ENCODE measurements at places on chromosomes 3 and 15. TPM values are rescaled to one million over a fixed set of nuclear protein-coding genes. Genes with fewer than 3 reads are reported as not detected.

CFAP161 gene
- polyA plus RNA-seq: 0.19 TPM

SNAPC5 gene
- polyA plus RNA-seq: 46.1 TPM

DNA sequence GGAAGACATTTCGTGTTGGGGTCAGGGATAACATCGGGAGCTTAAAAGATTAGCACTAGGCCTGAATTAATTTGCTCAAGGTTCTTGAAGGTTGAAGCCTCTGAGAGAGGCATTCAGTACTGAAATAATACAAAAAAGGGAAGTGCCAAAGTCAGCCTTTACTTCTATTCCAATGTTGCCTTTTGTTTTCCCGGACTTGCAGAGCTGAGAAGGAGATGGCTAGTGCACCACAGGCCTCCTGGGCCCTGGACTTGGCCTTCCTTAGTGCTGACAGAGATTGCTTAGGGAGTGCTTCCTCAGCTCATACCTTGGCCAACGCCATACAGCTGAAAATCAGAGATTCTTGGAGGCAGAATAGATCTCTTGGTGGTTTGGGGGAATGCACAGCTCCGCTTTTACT is 333.6 kb upstream of the TBL1XR1 start:
- no peak for DNase-seq

DNA sequence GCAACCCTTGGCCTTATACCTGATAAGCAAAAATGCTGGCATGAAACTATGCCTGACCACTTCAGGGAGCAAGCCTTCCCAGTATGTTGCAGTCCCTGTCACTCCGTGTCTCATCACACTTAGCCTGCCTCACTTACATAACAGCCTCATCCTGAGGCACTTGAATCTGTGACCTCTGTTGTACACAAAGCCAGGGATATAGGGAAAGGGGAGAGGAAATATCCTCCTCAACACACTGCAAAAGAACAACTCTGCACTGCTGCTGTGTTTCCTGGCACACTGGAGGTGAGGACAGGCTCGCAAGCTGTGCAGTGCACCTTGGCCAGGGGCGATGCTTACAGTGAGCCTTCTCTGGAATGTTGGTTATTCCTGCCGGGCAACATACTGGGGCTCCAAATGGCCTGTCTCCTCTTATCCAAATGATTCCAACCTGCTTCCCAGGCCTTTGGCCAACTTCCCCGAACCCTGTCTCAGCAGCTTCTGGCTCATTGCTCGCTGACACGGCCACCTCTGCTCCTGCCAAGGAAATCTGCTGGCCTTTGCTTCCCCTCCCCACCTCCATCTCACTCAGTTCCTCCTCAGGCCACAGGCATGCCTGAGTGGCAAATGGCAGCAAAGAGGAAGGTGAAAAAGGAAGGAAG is 109.2 kb downstream of the CD47 start:
- DNase-seq: no peak

DNA sequence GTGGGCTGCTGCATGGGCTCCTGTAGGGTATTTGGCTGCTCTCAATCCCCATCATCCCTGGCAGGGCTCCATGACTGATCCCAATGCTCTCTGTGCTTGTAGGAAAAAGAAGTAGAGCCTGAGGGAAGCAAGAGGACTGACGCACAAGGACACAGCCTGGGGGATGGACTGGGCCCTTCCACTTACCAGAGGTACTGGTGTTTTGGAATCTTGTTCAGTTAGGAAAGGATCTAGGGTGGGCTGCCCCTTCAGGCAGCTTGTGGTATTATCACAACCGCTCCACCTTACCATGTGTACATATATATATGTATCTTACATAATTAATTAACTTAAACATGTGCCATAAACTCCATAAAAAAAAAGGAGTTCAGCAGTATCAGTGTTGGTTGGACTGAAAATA is 1.3 kb downstream of the SLC28A2 start:
- DNase-seq: no peak

ACTRT3 gene
- 4.1 TPM for polyA plus RNA-seq

DNA sequence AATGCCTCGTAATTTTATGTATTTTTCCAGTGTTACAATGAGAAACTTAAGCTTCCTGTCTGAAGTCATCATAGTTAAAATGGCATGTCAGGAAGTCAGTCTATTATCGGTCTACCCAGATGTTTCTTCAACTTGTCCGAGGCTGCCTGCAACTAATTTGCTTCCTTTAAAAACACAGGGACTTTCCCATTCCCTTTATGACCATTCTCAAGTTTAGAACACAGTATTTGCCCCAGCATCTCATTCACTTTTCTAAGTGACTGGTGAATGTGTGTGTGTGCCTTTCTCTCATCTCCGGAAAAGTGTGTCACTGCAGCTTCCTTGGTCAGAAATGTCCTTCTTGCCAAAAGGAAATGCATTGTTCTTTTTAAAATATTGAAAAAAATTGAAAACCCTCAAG is 466.6 kb downstream of the RAP2B start:
- DNase-seq: no peak

DNA sequence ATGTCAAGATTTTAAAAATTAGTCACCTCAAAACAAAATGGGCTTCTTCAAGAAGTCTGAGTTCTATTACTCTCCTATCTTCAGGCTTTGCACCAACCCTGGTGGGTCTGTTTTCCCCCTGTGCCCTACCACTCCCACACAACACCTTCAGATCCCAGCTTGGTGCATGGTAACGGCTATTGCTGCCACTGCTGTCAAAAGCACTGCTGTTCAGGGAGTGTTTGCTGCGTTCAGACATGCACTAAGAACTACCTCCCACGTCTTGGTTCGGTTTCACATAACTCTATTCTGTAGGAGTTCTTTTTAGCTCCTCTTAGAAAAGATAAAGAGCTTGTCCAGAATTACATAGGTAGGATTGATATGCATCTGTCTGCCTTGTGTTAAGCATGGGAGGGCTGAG is 799.2 kb downstream of the NR2F2 start:
- DNase-seq: no peak

GRCh38 chr15:37837276-37837675 is 97.2 kb upstream of the TMCO5A start:
- no peak for DNase-seq

DNA sequence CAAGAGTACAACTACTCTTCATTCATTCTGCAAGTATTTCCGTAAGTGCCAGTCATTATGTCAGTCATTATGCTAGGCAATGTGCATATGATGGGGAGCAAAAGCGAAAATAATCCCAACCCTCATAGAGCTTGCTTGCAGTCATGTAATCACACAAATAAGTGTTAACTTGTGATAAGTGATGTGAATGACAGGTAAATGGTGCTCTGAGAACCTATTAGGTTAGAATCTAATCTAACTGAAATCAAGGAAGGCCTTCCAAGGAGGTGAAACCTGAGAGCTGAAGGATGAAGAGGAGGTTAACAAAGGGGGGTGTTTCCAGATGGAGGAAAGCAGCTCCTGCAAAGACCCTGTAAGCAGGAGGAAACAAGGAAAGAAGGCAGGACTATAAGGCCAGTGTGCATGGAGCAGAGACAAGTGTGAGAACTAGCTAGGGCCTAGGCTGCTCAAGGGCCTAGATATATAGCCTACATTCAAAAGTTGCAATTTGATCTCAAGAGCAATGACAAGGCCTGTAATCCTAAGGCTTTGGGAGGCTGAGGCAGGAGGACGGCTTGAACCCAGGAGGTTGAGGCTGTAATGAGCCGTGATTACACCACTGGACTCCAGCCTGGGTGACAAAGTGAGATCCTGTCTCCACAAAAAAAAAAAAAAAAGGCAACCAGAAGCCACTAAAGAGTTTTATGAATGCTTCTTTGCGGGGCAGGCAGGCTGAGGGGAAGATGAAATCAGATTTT is 5.3 kb downstream of the PTPN9 start:
- no peak for DNase-seq

- DNase-seq: no peak
Observed at GRCh38 chr15:94607176-94607654, 375.9 kb downstream of the MCTP2 start.

HTR3E gene
- polyA plus RNA-seq: not detected

IMPG2 gene
- 0.41 TPM for polyA plus RNA-seq

GRCh38 chr3:14423197-14423743 is 20.9 kb downstream of the SLC6A6 start:
- no peak for DNase-seq

DNA sequence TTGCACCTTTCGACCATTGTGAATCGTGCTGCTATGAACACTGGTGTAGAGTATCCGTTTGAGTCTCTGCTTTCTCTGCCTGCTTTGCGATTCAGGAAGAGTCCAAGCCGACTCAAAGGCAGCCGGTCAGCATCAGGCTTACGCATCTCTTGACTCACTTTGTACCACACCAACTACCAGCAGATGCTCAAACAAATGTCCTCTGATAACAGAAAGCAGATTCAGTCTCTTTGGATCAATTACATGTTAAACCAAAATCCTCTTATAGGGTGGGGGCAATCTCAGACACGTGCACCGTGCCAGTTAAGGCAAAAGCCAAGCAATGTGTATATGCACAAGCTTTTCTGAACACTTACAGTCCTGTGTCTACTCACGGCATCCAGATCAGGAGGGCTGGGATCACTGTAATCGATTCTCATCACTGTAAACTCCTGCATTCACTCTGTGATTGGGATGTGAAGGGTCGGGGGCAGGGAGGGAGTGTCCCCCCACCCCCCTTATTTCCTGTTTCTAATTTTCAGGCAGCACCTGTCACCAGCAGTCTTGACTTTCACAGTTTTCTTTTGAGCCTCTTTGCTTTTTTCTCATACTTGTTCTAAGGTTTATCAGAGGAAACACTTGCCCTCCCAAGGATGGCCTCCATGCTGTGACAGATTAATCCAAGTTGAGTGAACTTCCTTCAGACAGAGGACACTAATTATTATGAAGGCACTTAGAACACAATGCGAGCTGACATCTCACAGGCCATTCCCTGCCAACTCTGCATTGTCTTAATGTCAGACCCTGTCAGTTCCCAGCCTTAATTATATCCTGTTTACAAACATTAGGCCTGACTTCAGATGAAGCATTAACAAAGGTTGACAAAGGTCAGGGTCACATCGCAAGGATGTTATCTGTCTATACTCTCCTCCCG is 153.5 kb downstream of the MECOM start:
- no peak for DNase-seq

CAND2 gene
- 10.1 TPM for polyA plus RNA-seq

GRCh38 chr3:94076055-94076454 is 13.2 kb downstream of the NSUN3 start:
- no peak for DNase-seq

DNA sequence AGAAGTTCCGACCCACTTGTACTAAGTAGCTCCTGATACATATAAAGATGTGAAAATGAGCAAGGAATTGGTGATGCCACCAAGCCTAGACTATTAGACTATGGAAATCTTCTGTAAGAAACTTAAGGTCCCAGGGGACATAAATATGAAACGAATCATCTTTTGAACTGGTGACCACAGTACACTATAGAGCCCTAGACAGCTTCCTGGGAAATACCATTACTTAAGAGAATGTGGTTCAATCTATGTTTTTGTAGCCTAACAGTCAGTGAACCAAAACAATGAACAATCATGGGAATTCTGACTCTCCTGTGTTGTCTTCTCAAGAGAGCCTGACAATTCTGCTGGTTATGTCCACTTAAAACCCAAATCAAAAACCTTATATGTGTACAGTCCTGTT is 191.6 kb downstream of the GREM1 start:
- DNase-seq: no peak

GRCh38 chr15:59741274-59741906 is 52.3 kb upstream of the BNIP2 start:
- no peak for DNase-seq

CSPG5 gene
- polyA plus RNA-seq: 1.1 TPM

GRCh38 chr3:112557976-112558375 is 3.8 kb downstream of the ATG3 start:
- DNase-seq: no peak

DNA sequence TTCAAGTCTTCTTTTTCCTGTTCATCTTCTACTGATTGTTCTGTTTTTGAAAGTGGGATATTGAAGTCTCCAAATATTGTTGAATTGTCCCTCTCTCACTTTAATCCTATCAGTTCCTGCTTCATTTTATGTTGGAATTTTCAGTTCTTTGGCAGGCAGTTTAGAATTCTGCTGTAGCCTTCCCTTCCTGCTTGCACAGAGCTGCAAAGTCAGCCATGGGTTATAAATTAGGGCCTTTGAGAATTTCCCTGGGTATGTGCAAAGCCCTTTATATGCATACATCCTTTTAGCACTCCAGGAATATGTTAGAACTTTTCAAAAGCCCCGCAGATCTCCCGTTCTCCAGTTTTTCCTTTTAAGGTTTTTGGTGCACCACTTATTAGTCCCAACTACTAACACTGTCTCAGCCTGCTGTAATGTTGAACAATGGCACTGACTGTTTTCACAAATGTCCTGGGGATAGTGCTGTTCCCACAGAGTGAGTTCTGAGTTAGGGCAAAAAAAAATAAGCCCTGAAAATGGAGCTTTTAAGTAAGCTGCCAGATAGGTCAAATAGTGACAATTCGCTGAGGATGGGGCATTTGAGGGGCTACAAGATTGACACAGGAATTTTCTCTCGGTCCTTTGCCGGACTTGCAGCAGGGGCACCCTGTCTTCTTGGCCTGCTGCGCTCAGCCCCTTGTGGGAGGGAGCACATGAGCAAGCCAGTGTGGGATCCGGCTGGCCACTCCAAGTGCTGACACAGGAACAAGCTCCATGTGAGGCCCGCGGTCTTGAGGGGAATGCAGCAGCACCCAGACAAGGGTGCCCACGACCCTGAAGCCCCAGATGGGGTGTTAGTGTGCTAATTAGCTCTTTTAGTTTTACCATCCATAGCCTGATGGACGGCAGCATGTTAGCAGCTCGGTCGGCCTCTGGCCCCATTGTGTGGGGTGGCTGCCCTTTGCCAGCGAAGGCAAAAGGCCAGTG is 96.0 kb downstream of the VPS8 start:
- no peak for DNase-seq

ECE2 gene
- polyA plus RNA-seq: not detected

Measured in right renal cortex interstitium (tissue), 3 donors.